ENCODE measurements at places on chromosomes 16 and 17.

- DNase-seq = no peak
Measured at GRCh38 chr16:20899071-20899470, 1.1 kb downstream of the DCUN1D3 start.

- no peak for DNase-seq
Measured at GRCh38 chr17:65664266-65664665, 102.8 kb upstream of the AXIN2 start.

DNA sequence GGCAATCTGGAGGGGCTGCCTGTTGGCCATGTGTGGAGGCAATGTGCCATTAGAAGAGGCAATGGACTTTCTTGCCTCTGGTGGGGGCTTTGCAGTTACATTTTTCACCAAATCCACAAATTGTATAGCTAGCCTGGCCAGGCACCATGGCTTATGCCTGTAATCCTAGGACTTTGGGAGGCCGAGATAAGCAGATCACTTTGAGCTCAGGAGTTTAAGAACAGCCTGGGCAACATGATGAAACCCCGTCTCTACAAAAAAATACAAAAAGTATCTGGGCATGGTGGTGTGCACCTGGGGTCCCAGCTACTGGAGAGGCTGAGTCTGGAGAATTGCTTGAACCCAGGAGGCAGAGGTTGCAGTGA lies 2.7 kb upstream of the RNF112 start:
- DNase-seq = no peak

GRCh38 chr16:47888142-47888541 lies 267.7 kb downstream of the ABCC12 start:
- no peak for DNase-seq

DNA sequence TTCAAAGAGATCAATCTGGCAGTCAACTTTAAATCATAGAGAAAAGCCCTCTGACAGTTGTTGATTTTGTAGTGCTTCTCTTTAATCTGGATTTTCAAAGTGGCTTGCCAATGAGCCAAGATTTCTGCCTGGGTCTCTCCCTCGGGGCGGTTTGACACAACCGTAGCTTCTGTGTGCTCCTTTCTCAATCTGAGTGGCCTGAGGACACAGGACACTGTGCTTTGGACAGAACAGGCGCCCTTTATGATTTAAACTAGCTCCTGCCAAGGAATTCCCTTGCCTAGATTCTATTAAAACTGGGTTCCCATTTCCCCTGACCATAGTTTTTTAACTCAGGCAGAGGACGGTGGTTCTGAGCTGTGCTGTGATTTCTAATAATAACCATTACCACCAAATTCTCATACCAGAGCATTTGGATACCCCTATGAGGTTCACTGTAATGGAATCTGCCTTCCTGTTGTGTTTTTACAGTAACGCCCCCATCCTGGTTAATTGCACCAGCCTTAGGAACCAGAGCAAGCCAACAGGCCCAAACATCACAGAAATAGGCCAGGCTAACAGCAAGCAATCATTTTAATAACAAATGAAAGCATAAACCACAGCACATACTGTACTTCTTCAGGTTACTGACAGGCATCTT lies 4.0 kb downstream of the ZFHX3 start:
- DNase-seq = no peak

- DNase-seq = no peak
Measured at GRCh38 chr17:5915337-5915736, 154.8 kb upstream of the WSCD1 start.

- no peak for DNase-seq
Measured at GRCh38 chr16:12548270-12548983, 255.3 kb downstream of the CPPED1 start.

- DNase-seq = no peak
Measured at GRCh38 chr17:50589095-50589705, 28.7 kb downstream of the CACNA1G start.

GRCh38 chr17:50771991-50772785 lies 4.9 kb upstream of the ANKRD40CL start:
- DNase-seq = no peak

GRCh38 chr17:75151930-75152329 lies 2.4 kb downstream of the JPT1 start:
- DNase-seq = no peak

- no peak for DNase-seq
Measured at GRCh38 chr17:28527181-28527681, 21.1 kb downstream of the FOXN1 start.

DNA sequence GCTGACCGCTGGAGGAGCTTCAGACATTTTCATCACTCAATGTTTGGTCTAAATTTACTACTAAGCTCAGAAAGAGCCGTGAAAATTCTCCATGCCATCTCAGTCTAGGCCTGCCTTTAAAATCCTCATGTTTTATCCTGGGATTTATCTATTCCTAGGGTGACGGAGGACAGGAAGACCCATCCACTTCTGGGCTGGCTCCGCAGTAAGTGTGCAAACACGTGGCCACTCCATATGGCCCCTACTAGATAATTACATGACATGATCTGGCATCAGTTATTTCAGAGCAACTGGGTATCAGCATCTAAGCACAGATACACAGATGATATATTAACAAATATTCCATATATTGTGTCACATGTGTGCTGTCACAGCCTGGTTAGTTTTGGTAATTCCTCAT lies 77.8 kb upstream of the HS3ST4 start:
- no peak for DNase-seq

DNA sequence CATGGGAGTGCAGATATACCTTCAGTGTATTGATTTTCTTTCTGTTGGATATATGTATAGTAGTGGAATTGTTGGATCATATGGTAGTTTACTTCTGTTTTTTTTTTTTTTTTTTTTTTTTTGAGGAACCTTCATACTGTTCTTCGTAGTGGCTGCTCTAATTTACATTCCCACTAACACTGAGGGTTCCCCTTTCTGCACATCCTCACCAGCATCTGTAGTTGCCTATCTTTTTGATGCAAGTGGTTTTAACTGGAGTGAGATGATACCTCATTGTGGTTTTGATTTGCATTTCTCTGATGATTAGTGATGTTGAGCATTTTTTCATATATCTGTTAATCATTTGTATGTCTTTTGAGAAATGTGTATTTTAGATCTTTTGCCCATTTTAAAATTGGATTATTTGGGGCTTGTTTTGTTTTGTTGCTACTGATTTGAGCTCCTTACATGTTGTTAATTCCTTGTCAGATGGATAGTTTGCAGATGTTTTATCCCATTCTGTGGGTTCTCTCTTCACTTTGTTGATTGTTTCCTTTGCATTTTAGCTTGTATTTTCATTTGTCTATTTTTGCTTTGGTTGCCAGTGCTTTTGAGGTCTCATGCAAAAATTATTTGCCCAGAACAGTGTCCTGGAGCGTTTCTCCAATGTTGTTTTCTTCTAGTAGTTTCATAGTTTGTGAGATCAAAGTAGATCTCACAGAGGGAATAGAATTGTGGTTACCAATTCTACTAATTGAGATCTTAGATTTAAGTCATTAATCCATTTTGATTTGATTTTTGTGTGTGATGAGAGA lies 25.0 kb upstream of the BCAS3 start:
- no peak for DNase-seq

GRCh38 chr16:47565454-47565853 lies 104.3 kb downstream of the PHKB start:
- DNase-seq = no peak

DNA sequence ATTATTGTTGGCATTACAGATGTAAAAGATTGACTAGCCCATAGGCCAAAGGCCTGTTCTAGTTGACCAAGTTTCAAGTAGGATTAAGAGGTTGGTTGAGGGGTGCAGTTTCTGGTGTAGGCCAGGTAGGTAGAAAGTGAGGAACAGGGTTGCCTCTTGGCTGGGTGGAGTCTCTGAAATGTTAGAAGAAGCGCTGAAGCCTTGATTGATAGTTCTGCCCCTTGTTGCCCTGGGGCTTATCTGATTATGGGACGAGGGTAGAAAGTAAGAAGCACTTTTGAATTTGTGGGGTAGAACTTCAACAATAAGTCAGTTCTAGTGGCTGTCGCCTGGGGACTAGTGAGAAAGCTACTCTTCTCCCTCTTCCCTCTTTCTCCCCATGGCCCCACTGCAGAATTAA lies 6.2 kb downstream of the BCL6B start:
- DNase-seq = no peak

DNA sequence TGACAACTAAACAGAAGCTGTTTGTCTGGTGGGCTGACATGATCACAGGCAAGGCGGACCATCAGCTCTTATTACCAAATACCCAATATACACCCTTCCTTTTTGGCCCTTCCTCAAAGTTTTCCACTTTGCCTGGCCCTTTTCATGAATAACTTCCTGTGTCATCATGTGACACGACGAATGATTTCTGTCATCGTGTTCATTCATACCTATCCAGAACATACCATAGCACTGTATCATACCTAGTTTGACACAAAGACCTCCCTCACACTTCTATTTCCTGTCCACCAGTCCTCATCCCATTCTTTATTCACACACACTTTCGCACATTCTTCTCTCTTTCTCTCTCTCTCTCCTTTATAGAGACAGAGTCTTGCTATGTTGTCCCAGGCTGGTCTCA lies 131.8 kb downstream of the STX8 start:
- no peak for DNase-seq

GRCh38 chr17:16423226-16423872 lies 8.0 kb downstream of the TRPV2 start:
- no peak for DNase-seq

GRCh38 chr16:46772463-46772862 lies 24.3 kb upstream of the MYLK3 start:
- DNase-seq = no peak
